ENCODE measurements at places on chromosomes 4 and X.

DNA sequence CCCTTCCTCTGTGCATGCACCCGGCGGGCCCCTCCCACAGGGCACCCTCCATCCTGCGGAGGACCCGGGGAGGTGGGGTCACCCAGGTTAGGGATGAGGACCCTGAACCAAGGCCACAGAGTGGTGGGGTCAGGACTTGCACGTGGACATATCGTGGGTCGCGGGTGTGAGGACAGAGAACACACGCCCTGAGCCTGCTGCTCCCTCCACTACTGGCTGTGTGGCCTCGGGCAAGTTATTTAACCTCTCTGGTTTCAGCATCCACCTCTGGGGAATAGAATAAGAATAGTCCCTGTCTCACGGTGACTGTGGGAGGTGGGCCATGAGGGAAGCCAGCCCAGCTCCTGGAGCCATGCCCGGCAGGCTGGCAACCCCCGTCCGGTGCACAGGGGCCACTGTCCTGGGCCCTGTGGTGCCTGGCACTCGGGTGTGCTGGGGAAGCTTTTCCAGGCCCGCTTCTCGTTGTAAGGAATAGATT is 5.1 kb downstream of the PSAPL1 start:
- peak; percentile 12 for DNase-seq

- no peak for DNase-seq
These were observed 34.6 kb upstream of the IL9R start for GRCh38 chrX:155962906-155963305.

- DNase-seq, result no peak
These were observed 45.4 kb downstream of the CEP135 start for GRCh38 chr4:55993994-55994663.

DNA sequence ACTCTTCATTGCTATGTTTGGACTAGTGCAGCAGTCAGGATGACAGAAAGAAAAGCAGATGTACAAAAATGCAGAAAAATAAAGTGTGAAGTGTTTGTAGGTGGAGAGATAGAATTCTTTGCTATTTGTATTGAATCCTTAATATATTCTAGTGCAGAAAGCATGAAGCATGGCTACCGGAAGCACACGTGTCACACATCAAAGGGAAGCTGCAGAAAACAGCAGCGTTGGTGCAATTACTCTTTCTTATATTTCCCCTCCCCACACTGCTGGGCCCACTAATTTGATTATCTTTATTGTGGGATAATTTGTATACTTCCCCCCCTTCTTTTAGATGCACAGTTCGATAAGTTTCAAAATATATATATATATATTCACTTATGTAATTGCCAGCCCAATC is 35.9 kb upstream of the TAPT1 start:
- DNase-seq, result no peak

DNA sequence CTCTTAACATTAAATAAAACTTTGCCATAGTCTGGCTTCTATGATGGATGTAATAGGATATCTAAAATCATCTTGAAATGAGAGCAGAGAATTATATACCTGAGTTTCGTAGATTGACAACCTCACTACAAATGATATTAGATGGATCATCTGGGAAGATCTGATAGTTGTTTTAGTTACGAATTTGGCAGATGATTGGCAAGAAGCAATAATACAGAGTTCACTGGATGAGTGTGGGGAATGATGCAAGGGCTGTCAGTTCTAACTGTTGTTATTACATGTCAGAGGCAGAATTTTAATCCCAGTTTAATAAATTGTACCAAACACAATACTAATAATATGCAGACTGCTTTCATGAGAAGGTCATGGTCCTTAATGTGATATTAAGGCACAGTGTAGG is 585.2 kb downstream of the TRAM1L1 start:
- no peak for DNase-seq

DNA sequence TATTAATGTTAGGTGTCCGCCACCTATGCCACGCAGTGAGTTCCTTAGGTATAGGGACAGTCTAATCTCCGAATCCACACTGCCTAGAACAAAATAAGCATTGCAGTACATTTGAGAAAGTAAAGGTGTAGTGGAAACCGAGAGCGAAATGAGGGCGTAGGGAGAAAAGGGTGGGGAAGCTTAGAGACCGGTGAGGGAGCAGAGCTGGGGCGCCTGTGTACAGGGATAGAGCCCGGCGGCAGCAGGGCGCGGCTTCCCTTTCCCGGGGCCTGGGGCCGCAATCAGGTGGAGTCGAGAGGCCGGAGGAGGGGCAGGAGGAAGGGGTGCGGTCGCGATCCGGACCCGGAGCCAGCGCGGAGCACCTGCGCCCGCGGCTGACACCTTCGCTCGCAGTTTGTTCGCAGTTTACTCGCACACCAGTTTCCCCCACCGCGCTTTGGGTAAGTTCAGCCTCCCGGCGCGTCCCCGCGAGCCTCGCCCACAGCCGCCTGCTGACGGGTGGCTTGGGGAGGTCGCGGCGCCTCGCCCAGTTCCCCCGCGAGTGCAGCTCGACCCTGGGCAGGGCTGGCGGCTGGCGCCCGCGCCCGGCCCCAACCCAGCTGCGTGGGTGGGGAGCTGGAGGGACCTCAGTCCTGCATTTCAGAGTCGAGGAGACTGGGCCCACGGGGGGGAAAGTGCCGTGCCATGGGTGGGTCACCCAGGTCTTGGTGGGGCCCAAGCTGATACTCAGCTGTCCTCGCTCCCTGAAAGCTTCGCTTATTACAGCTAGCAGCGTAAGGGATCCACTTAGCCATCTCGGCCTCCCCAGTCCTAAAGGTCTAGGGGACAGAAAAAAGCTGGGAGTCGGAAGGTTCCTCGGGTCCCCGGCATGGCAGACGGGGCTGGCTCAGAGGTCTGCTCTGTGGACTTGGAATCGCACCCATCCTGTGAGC is at the start of gene ANXA3:
Gene ANXA3 (plus strand): TSS at position 351 of the 932 bp plus-strand sequence. CDS start 2,704 bp downstream, outside the sequence.
- no peak for DNase-seq

GRCh38 chrX:37943554-37944344 is 62.6 kb upstream of the SYTL5 start:
- DNase-seq, result no peak

GRCh38 chrX:100315566-100315965 is 94.5 kb downstream of the PCDH19 start:
- no peak for DNase-seq

DNA sequence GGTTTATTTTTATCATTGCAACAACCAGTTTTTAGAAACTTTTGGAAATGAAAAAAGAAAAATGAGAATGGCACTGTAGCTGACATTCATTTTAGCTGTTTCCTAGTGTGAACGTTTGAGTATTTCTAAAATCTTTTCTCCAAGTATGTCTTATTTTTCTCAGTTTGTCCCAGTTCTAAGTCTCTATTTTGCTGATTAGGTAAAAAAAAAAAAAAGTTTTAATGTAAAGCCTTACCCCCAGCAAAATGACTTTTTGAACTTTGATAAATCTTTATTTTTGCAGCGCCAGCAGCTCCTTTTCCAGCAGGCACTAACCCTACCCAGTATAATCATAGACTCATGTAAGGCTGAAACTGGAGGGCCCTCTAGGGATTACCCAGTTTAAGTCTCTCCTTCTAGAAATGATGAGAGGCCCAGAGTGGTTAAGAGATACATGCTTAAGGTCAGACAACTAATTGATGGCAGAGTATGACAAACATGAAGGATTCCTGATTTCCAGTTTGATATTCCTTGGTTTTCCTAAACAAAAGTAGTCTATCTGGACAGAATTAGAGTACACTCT is 84.3 kb upstream of the SLC4A4 start:
- no peak for DNase-seq

All from ovary (tissue), 10 donors.